ENCODE measurements at places on chromosomes 13 and 19.

- DNase-seq = no peak
Observed at GRCh38 chr19:28405346-28405742, 807.6 kb downstream of the UQCRFS1 start.

DNA sequence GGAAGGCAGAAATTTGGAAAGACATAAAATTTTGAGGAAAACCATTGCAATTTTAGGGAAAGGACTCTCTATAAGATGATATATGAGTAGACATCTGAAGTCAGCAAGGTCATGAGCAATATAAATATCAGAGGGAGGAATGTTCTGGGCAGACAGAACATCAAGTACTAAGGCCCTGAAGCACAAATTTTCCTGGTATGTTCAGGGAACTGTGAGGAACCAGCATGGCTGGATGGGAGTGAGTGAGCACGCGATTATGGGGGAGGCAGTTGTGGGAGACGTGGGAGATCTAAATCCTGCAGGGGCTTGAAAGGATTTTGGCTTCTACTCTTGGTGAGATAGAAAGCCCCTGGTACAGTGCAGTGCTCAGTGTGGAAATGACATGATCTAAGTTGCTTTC lies 112.0 kb downstream of the TBC1D4 start:
- no peak for DNase-seq

DNA sequence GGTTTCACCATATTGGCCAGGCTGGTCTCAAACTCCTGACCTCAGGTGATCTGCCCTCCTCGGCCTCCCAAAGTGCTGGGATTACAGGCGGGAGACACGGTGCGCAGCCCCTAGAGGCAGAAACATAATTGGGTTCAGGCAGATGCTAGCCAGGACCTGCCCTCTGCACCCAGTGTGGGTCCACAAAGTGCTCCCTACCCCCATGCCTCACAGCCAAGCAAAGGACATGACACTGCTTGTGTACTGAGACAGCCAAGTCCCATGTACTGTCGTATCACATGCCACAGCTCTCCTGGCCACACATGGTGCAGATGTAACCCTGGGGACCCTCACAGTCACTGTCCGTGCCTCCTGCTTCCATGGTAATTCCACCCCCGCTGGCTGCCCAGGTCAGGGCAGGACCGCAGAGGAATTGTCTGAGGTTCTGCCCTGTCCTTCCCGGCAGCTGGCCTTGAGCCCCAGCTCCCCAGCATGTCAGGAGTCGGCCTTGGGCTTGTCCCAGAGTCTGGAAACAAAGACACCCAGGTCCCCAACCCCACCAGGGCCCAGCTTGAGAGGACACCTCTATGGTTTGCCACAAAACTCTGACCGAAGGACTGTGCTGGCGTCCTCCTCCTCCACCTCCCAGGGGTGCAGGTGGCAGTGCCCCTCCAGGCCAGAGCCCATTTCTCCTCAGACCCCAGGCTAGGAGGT lies 7.6 kb downstream of the PRR36 start:
- DNase-seq = no peak

DNA sequence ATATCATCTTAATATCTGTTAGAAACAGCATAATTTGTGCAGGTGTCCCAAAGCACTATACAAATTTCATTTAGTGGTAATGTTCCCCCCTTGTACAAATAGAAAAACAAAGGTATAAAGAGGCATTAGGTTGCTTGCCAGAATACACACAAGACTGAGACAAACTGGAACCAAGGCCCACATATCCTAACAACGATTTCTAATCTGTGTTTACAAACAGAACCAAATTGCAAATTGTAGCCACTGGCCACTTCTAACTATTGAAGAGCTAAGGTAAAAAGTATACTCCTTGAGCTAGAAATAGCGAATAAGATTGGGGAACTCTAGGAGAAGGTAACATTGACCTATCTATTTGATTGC lies 526.1 kb downstream of the KLF12 start:
- DNase-seq = peak; percentile 86

- DNase-seq = peak; percentile 47
Observed at GRCh38 chr19:1453525-1454364, 3.8 kb downstream of the APC2 start.

GRCh38 chr13:50989476-50989875 lies 79.9 kb downstream of the RNASEH2B start:
- no peak for DNase-seq

DNA sequence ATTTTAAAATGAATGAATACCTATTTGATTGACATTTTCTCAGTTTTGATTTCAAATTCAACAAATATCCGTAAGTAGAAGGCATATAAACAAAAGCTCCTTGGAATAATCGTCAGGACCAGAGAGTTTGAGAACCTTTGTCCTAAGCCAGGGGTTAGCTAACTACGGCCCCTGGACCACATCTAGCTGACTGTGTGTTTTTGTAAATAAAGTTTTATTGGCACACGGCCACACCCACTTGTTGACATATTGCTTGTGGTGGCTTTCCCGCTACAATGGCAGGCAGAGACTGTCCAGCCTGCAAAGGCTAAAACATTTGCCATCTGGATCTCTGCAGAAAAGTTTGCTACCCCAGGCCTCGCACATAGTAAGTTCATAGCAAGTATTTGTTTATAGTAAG lies 83.4 kb downstream of the GNG7 start:
- DNase-seq = no peak

GRCh38 chr13:103941506-103942140 lies 875.4 kb upstream of the SLC10A2 start:
- no peak for DNase-seq

GRCh38 chr13:43041369-43041921 lies 18.1 kb downstream of the DNAJC15 start:
- DNase-seq = no peak

GRCh38 chr13:77429320-77430142 lies 102.6 kb upstream of the MYCBP2 start:
- peak; percentile 51 for DNase-seq

GRCh38 chr19:34287662-34288140 lies 33.3 kb downstream of the GARRE1 start:
- DNase-seq = no peak

- no peak for DNase-seq
Observed at GRCh38 chr13:60755380-60756163, 358.6 kb downstream of the TDRD3 start.

GRCh38 chr13:75217949-75218348 lies 264.0 kb downstream of the TBC1D4 start:
- DNase-seq = no peak

GRCh38 chr13:28582892-28583240 lies 76.1 kb upstream of the POMP start:
- no peak for DNase-seq

GRCh38 chr13:66477816-66478215 lies 752.3 kb downstream of the PCDH9 start:
- no peak for DNase-seq

- DNase-seq = peak; percentile 1
Observed at GRCh38 chr13:105410602-105411001, 1124.9 kb downstream of the EFNB2 start.

DNA sequence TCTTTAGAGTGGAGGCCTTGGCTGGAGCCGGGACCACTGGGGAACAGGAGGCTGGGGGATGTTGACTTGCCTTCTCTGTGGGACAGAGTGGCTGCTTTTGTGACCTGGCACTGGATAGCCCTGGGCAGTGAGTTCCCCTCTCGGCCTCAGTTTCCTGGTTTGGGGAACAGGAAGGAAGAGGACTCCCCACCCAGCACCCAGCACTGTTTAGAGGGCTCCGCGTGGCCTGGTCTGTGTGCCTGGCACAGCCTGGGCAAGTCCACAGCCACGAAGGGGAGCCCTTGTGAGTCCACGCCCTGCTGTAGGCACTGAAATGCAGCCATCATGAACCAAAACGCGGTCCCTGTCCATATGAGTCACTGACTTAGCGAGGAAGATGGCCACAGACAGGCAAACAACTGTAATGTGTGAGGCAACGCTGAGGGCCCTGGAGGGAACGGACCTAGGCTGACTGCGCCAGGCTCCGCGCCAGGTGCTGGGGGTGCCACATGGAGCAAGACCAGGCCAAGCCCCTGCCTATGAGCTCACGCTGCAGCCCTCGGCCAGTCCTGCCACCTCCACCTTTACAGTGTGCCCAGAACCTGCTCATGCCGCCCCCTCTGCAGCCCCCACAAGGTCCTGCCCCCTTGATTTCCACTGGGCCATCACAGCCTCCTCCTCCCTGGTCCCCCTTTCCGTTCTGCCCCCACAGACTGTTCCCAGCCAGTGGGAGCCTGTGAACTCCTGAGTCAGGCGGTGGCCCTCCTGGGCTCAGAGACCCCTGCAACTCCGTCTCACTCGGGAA lies 35.5 kb downstream of the PAK4 start:
- DNase-seq = no peak

- DNase-seq = no peak
Observed at GRCh38 chr13:44318161-44318560, 55.5 kb upstream of the SERP2 start.

- no peak for DNase-seq
Observed at GRCh38 chr19:33298146-33298911, 4.0 kb downstream of the CEBPA start.

- DNase-seq = no peak
Observed at GRCh38 chr13:62357887-62358645, 942.4 kb upstream of the PCDH20 start.

- no peak for DNase-seq
Observed at GRCh38 chr19:4764393-4764660, 27.2 kb upstream of the FEM1A start.

DNA sequence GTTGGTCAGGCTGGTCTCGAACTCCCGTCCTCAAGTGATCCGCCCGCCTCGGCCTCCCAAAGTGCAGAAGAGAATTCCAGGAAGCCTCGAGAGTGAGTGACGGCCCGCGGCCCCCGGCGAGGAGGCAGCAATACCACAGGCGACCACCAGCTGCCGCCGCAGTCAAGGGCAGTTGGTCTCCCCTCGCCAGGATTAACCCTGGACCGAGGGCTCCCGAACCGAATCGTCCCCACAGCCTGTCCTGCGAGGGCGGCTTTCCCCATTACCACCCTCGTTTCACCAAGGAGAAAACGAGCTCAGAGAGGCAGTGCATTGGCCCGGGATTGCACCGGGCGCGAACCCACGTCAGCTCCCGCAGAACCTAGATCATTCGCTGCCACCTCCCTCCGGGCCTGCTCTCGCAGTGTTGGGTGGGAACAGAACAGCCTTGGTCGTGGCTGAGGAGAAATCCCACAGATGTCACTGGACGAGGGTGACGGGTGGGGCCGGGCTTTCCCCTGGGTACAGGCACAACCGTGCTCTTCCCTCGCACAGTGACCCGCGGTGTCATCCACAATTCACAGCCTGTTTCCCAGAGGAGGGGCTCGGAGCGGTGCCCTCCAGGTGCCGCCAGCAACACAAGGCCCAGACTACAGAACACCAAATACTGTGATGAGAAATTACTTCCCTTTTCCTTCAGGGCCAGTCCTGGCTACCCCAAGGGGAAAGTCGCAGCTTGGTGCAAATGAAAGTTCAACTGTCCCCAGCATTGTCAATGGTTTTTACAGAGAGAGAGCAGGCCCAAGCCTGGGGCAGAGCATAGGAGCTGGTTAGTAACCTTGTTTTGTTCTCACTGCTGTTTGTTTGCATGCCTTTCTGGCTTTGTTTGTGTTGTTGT lies 24.8 kb downstream of the C2CD4C start:
- DNase-seq = no peak

- DNase-seq = peak; percentile 42
Observed at GRCh38 chr19:17346109-17346671, 8.8 kb downstream of the GTPBP3 start.

DNA sequence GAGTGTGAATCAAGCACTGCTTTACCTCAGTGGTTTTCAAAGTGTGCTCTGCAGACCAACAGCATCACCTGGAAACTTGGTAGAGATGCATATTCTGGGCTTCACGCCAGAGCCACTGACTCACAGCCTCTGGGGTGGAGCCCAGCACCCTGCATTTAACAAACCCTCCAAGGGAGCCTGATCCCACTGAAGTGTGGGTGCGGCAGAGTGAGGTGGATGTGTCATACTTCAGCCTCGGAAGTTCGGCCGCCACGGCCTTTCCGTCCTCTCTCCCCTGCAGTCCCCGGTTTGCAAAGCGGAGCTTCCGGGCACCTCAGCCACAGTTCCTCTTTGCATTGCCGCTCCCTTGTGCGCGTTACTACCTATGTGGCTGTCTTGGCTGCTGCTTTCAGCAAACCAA lies 33.3 kb upstream of the MICU2 start:
- DNase-seq = peak; percentile 61

GRCh38 chr13:49567491-49567890 lies 17.9 kb downstream of the RCBTB1 start:
- no peak for DNase-seq

DNA sequence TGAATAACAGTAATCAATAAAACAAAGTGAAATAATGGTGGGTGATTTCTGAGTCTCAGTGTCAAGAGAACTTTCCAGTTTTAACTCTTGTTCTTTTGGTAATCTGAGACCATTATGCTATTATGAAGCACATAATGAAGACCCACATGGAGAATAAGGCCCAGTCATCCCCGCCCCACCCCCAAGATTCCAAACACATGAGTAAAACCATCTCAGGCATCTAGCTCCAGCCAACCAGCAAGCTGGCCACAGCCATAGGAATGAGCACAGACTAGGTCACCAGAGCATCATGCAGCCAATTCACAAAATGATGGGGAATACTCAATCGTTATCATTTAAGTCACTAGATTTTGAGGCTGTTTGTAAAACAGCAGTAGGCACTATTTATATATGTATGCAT lies 1769.0 kb upstream of the PCDH20 start:
- DNase-seq = no peak

DNA sequence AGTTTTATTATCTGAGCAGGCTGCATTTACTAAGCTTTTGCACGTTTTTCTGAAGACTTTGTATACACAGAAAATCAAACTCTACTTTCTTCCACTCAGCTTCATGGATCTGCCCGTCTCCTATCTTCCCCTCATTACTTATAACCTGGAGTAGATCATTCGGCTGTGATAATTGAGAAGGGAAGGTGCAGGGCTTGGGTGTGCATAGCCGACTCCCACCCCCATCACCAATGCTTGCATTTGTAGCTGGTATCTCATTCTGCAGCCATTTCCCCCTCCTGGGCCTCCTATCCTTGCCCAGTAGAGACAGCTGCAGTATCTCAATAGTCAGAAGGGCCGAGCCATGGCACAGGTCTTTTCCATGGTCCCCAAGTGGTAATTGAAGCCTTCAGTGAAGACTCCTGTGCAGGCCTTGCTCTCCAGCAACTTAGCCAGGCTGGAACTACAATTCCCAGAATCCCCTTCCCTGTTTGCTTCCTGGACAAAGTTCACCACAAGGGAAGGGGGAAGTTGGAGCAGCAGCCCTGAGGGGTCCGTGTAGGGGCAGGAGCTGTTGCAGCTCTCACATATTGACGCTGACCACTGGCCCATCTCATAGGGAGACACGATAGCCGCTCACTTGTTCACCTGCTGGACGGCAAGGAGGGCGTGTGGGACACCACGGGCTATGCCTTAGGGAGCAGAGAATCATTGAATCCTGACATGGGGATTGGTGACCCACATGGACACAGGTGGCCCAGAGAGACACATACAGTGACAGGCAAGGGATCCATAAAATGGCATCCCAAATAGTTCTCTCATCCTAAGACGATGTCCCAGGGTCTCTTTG lies 2.1 kb upstream of the SIGLEC8 start:
- DNase-seq = no peak

- no peak for DNase-seq
Observed at GRCh38 chr13:91169321-91170050, 178.0 kb upstream of the MIR17HG start.

Measured in NCI-H2029 (cell line).